ENCODE measurements at places on chromosomes 6 and 20.
A peak's percentile ranks its signal among the peaks of the same experiment; 100 is the strongest.

DNA sequence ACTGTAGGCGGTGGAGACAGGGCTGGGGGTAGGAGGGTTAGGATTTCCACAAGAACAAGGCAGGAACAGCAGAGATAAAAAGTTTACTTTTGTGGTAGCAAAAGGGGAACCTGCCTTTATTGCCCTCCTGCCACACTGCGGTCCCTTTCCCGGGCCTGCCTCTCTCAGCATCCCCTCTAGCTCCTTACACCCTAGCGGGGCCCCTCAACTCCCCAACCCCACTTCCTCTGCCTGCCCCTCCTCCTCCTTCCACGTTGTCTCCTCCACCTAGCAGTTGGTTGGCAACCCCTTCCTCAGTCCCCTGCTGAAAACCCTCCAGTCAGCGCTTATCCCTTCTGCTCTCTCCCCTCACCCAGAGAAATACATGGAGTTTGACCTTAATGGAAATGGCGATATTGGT is 714 bp downstream of the AIF1 start:
- DNase-seq: no peak

- DNase-seq: no peak
Observed at GRCh38 chr6:44030812-44031454, 96.3 kb downstream of the MRPL14 start.

DNA sequence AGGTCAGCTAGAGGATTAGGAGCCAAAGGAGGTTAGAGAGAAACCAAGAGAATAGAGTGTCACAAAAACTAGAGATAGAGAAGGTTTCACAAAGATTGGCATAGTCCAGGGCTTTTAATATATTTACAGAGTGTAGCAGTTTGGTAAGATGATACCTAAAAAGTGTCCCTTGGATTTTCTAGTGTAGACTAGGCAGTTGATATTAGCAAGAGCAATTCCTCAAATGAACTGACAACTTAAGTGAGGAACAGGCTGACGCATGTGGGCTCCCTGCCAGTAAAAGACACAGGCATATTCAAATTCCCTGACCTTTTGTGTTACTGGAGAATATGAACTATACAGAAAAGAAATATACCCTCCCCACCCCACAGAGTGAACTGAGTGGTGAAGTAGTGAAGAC is 40.1 kb downstream of the VTA1 start:
- no peak for DNase-seq

DNA sequence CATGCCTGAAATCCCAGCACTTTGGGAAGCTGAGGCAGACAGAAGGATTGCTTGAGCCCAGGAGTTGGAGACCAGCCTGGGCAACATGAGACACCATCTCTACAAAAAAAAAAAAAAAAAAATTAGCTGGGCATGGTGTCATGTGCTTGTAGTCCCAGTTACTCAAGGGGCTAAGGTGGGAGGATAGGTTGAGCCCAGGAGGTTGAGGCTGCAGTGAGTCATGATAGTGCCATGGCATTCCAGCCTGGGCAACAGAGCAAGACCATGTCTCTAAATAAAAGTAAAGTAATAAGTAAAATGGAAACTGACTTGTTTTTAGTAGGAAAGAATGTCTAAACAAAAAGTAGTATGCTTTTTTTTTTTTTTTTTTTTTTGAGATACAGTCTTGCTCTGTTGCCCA is 240.7 kb downstream of the ARID1B start:
- peak; percentile 94 for DNase-seq

DNA sequence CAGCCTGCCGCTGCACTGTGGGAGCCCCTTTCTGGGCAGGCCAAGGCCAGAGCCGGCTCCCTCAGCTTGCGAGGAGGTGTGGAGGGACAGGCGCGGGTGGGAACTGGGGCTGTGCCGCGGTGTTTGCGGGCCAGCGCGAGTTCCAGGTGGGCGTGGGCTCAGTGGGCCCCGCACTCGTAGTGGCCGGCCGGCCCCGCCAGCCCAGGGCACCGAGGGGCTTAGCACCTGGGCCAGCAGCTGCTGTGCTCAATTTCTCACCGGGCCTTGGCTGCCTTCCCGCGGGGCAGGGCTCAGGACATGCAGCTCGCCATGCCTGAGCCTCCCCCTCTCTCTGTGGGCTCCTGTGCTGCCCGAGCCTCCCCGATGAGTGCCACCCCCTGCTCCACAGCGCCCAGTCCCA is 388.1 kb downstream of the PHF3 start:
- DNase-seq: no peak

DNA sequence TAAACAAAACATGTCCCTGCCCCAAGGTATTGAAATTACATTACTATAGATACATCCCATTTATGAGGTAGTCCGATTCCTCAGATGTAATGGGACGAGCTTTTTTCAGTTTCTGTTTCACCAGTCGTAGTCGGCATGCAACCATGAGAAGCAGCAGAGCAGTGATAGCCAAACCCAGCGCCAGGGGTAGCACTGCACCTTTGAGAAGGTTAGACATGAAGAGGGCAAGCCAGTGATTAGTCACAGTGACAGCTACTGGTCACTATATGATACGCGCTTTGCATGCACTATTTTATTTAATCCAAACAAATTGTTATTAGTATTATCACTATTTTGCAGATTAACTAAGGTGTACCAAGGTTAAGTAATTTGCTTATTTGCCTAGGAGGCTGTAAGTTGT is 43.7 kb downstream of the LRP11 start:
- DNase-seq: no peak

DNA sequence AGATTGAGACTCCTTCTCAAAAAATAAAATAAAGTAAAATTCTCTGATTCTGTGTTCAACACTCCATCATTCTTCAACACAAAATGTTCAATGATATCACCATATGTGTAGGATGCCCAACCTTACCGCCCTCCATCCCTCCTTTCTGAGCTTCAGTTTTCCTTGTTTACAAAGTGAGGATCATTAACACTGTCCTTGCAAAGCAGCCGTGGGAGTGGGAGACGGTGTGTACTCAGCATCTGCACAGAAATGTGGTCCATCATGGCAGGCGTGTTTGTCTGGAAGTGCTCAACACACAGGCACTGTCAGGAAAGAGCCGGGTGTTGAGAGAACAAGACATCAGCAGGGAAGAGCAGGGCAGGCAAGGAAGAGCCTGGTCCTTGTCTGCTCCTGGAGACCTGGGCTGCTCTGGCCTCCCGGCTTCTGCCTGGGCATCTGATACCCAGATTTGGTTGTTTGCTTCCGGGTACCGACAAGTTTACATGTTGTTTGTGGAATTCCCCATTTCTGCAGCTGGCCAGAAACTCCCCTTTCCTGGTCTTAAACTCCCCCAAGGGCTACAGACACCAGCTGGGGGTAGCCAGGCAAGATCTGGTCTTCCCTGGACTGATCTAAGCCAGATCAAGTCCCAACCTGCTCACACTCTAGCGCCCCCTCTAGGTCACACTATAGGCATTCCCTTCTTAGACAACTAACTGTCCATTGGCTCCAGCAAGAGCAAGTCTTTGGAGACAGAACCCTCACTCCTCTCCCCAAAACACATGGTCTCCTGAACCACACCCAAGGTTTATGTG is 26.7 kb upstream of the TTPAL start:
- DNase-seq: no peak

- no peak for DNase-seq
Observed at GRCh38 chr20:21453690-21454089, 56.4 kb upstream of the NKX2-4 start.

DNA sequence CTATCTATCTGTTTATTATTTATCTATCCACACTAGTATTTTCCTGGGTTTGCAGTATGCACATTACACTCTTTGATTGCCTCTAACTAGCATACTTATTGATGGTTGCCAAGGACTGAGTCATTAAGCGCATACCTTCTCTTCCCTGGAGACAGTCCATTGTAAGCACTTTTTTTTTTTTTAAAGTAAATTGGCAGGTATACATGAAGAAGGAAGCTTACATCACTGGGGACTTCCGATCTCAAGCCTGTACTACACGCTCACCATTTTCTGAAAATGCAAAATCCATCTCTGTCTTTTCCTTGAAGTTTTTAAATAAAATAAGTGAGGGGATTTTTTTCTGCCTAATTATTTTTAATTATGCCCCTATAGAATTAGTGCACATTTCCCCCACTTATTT is 63.5 kb downstream of the HMGN3 start:
- peak; percentile 62 for DNase-seq

- no peak for DNase-seq
Observed at GRCh38 chr6:14638906-14639761, 521.6 kb downstream of the CD83 start.
